ENCODE measurements at places on chromosomes 6 and 20. TPM values are rescaled to one million over a fixed set of nuclear protein-coding genes. Genes with fewer than 3 reads are reported as not detected.

SIRPA gene
- total RNA-seq = 102 TPM

GRCh38 chr6:42506070-42506469, 54.3 kb upstream of the TRERF1 start:
- no peak for DNase-seq
- H3K27me3 ChIP-seq = no peaks in the 10 kb centered on the region
- H3K27ac ChIP-seq = no peak overlapping the region
- H3K36me3 ChIP-seq = no peaks in the 10 kb centered on the region

GRCh38 chr6:72825315-72825911, 203.5 kb downstream of the KCNQ5 start:
- H3K4me1 ChIP-seq = no peaks in the 10 kb centered on the region
- no peak for DNase-seq
- no peak overlapping the region for H3K27ac ChIP-seq
- H3K36me3 ChIP-seq = no peaks in the 10 kb centered on the region

GRCh38 chr20:62067547-62068260, 2.0 kb upstream of the TAF4 start:
- H3K4me3 ChIP-seq = no peak overlapping the region
- DNase-seq = no peak
- peaks cover 23% of the 10 kb centered on the region for H3K4me1 ChIP-seq
- no peaks in the 10 kb centered on the region for H3K27me3 ChIP-seq

GRCh38 chr6:154247119-154247861, 109.3 kb downstream of the IPCEF1 start:
- peak overlapping the region; percentile 15 for H3K27ac ChIP-seq
- DNase-seq = no peak
- H3K36me3 ChIP-seq = no peaks in the 10 kb centered on the region
- H3K27me3 ChIP-seq = no peaks in the 10 kb centered on the region
- no peaks in the 10 kb centered on the region for H3K4me1 ChIP-seq

DNA sequence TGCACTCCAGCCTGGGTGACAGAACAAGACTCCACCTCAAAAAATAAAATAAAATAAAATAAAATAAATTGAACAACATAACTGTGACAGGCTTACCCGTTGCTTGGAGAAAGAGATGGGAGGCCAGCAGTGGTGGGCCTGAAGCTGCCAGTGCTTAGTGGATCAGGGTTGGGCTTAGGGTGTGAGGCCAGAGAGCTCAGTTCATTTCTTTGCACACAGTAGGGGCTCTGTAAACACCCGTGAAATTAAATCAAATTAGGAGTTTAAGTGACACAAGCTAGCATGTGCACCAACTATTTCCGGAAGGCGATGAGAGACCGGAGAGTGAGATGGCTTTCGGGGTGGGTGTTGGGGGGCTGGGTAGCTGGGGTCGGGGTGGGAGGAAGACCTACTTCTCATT, 25.8 kb upstream of the TTPAL start:
- H3K27ac ChIP-seq = no peak overlapping the region
- H3K36me3 ChIP-seq = no peaks in the 10 kb centered on the region
- peaks cover under 1% of the 10 kb centered on the region for H3K4me1 ChIP-seq
- no peak overlapping the region for H3K4me3 ChIP-seq
- no peak for DNase-seq

DNA sequence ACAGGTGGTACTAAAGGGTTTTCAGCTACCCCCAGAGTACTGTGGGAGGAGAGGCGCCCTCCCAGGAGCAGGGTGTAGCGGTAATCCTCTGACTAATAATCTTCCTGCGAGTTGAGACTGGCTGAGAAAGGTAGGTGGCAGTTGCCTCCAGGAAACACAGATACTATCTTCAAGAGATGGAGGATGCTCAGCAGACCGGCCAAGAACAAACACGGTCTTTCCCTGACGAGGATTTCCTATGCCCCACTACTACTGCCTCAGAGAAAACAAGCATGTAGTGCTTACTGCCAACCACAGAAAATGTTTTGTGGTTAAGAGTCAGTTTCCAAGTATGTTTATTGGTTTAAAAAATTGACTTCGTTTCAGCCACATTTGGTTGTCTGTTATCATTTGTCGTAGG, 26.8 kb downstream of the C6orf89 start:
- H3K27me3 ChIP-seq = no peaks in the 10 kb centered on the region
- peaks cover 15% of the 10 kb centered on the region for H3K4me1 ChIP-seq
- H3K4me3 ChIP-seq = no peak overlapping the region
- no peak overlapping the region for H3K27ac ChIP-seq
- H3K36me3 ChIP-seq = no peaks in the 10 kb centered on the region
- no peak for DNase-seq

DNA sequence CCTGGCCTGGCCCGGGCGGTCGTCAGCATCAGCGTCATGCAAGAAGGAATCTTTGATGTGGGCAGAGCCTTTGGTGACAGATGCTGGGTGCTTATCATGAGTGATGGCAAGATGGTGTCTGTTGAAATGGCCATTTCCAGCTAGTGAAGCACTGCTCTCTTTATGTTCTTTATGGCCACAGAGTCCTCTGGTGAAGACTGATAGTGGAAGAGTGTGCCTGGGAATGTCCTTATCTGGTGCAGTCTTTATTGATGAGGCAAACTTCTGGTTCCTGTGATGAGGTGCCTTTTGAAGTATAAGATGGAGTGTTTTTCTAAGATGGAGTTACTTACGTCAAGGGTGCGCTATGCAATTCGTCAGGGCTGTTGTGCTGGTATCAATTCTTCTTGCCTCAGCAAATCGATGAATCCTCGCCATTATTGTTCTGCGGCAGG, 22.6 kb upstream of the CCR6 start:
- no peaks in the 10 kb centered on the region for H3K36me3 ChIP-seq
- no peak overlapping the region for H3K27ac ChIP-seq
- no peak for DNase-seq
- no peak overlapping the region for H3K4me3 ChIP-seq
- no peaks in the 10 kb centered on the region for H3K27me3 ChIP-seq

GRCh38 chr20:54129350-54129749, 44.4 kb downstream of the CYP24A1 start:
- H3K27me3 ChIP-seq = no peaks in the 10 kb centered on the region

GRCh38 chr20:10928841-10929421, 255.1 kb upstream of the JAG1 start:
- no peak overlapping the region for H3K4me3 ChIP-seq
- no peaks in the 10 kb centered on the region for H3K36me3 ChIP-seq
- DNase-seq = no peak
- no peak overlapping the region for H3K27ac ChIP-seq
- no peaks in the 10 kb centered on the region for H3K4me1 ChIP-seq

DNA sequence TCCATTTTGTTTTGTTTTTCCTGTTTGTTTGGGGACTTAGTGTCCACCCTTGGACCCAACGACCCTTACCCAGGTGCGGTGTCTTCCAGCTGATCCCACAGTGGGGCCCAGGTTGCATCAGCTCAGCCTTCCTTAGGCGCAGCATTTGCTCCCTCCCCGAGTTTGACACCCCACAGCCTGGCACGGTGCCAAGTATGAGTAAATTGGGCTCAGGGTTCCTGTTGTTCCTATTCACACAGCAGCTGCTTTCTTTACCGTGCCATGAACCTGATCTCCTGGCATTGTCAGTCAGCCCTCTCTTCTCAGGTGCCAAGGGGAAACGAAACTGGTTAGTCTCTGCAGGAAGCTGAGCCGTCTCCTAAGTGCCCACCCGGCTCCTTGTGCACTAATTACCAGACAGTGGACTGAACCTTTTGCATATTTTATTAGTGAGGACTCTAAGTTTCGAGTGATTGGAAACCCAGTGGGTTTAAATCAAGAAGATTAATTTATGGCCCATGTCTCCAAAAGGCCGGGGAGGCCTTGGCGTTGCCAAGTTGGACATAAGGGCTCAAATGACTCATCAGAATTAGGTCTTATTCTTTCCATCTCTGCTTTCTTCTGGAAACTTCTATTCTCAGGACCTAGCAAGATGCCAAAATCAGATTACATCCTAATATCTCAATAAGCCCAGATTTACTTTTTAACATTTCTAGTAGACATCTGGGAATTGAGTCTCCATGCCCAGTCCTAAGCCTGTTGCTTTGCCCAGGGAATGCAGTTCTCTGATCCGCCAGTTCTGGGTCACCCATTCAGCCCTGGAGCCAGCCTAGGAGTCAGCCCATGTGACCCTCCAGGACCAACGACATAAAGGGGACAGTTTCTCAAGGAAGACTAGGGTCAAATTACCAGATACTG, 68.8 kb downstream of the TSHZ2 start:
- no peaks in the 10 kb centered on the region for H3K4me1 ChIP-seq
- no peak overlapping the region for H3K27ac ChIP-seq
- no peak for DNase-seq
- no peaks in the 10 kb centered on the region for H3K36me3 ChIP-seq

DNA sequence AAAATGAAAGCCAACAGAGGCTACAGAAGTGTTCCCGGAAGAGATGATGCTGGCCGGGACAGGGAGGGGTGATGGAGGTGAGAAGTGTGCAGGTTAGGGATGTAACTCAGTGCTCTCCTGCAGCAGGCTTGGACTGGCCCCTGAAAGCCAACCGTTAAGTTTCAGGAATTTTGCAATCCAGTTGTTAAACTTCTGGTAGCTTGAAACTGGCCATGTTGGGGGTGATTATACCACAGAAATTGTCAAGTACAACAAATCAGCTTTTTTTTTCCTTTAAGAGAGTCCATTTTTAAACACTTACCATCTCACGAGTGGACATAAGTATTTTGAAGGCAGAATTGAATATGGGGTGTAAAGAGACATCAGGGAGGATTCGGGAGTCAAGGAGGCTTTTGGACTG, 8.8 kb upstream of the SIRPB1 start:
- peaks cover 33% of the 10 kb centered on the region for H3K4me1 ChIP-seq
- H3K4me3 ChIP-seq = no peak overlapping the region
- H3K27ac ChIP-seq = no peak overlapping the region
- DNase-seq = no peak
- H3K36me3 ChIP-seq = no peaks in the 10 kb centered on the region

GRCh38 chr20:50431066-50431450, 79.1 kb upstream of the PTPN1 start:
- H3K36me3 ChIP-seq = no peaks in the 10 kb centered on the region
- H3K27ac ChIP-seq = no peak overlapping the region
- no peak for DNase-seq
- H3K4me1 ChIP-seq = peaks cover 8% of the 10 kb centered on the region
- H3K4me3 ChIP-seq = no peak overlapping the region

GRCh38 chr20:54042021-54042420, 28.4 kb downstream of the BCAS1 start:
- H3K36me3 ChIP-seq = no peaks in the 10 kb centered on the region
- no peaks in the 10 kb centered on the region for H3K4me1 ChIP-seq
- H3K27me3 ChIP-seq = peaks cover 5% of the 10 kb centered on the region
